Activated CD4-positive, alpha-beta T cell treated with anti-CD3 and anti-CD28 coated beads, Interleukin-2, amount 10 ng/mL, durations not matched to agents 7 days and 5 days (primary cell): ENCODE measurements at places on chromosomes 2 and 18.

DNA sequence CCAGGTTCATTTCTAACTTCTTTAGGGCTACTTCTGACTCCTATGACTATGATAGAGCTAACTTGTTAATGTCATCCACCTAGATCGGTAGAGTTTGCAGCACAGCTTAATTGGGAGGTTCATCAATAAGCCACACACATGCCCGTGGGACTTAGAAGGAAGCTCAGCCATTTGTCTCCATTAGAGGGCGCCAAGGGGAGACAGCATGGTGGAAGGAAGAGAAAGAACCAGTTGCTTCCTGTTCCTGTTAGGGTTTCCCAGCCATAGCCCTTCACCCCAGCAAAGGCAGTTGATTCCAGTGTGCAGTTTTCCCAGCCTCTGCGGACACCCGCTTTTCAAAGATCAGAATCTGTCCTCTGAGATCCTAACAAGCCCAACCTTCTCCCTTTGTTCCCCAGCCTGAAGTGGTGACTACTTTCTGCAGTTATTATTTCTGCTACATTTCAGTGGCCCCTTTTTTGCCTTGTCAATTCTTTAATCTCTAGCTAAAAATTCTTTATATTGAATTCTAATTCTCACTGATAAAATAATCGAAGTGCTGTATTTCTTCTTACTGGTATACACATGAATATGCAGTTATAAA lies 30.3 kb downstream of the MAIP1 start:
- H3K4me3 ChIP-seq = no peak overlapping the region
- no peak overlapping the region for H3K27ac ChIP-seq
- DNase-seq = peak; percentile 74
- H3K4me1 ChIP-seq = peaks cover 5% of the 10 kb centered on the region

DNA sequence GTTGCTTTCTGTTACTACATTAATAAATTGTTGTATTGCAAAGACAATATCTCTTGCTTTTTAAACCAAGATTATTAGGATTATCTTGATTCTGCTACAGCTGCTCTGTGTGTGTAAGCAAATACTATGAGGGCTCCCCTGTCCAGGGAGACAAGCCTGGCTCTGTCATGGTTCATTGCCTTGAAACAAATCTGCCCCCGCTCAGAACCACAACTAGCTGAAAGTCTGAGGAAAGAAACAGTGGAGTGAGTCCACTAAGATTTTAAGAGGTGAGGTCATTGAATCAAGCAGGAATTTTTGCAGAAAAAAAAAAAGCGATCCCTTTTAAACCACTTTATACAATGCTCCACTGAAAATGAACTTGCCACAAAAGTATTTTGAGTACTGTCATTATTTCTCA lies 30.8 kb upstream of the LRRTM4 start:
- no peak overlapping the region for H3K4me3 ChIP-seq
- H3K4me1 ChIP-seq = no peaks in the 10 kb centered on the region
- H3K36me3 ChIP-seq = no peaks in the 10 kb centered on the region
- H3K27me3 ChIP-seq = no peaks in the 10 kb centered on the region
- no peak for DNase-seq

- no peak for DNase-seq
- H3K36me3 ChIP-seq = no peaks in the 10 kb centered on the region
- no peak overlapping the region for H3K4me3 ChIP-seq
- no peak overlapping the region for H3K27ac ChIP-seq
- no peaks in the 10 kb centered on the region for H3K4me1 ChIP-seq
- peaks cover 30% of the 10 kb centered on the region for H3K27me3 ChIP-seq
These were observed 664 bp downstream of the NETO1 start for GRCh38 chr18:72866901-72867745.

GRCh38 chr2:201938156-201938775 lies 95.4 kb upstream of the FZD7 start:
- H3K4me1 ChIP-seq = no peaks in the 10 kb centered on the region
- DNase-seq = no peak
- peaks cover 9% of the 10 kb centered on the region for H3K27me3 ChIP-seq
- H3K27ac ChIP-seq = no peak overlapping the region
- no peak overlapping the region for H3K4me3 ChIP-seq

- DNase-seq = no peak
- no peak overlapping the region for H3K27ac ChIP-seq
- no peak overlapping the region for H3K4me3 ChIP-seq
- peaks cover 3% of the 10 kb centered on the region for H3K4me1 ChIP-seq
These were observed 47.8 kb upstream of the FZD7 start for GRCh38 chr2:201985728-201986462.

GRCh38 chr2:157497638-157498314 lies 53.9 kb upstream of the CYTIP start:
- DNase-seq = peak; percentile 37
- no peak overlapping the region for H3K4me3 ChIP-seq
- no peaks in the 10 kb centered on the region for H3K27me3 ChIP-seq
- H3K27ac ChIP-seq = no peak overlapping the region
- H3K36me3 ChIP-seq = no peaks in the 10 kb centered on the region

GRCh38 chr2:37718515-37719161 lies 47.2 kb upstream of the CDC42EP3 start:
- peaks cover 10% of the 10 kb centered on the region for H3K4me1 ChIP-seq
- DNase-seq = no peak
- H3K4me3 ChIP-seq = no peak overlapping the region
- peaks cover 12% of the 10 kb centered on the region for H3K27me3 ChIP-seq
- peaks cover 18% of the 10 kb centered on the region for H3K36me3 ChIP-seq

DNA sequence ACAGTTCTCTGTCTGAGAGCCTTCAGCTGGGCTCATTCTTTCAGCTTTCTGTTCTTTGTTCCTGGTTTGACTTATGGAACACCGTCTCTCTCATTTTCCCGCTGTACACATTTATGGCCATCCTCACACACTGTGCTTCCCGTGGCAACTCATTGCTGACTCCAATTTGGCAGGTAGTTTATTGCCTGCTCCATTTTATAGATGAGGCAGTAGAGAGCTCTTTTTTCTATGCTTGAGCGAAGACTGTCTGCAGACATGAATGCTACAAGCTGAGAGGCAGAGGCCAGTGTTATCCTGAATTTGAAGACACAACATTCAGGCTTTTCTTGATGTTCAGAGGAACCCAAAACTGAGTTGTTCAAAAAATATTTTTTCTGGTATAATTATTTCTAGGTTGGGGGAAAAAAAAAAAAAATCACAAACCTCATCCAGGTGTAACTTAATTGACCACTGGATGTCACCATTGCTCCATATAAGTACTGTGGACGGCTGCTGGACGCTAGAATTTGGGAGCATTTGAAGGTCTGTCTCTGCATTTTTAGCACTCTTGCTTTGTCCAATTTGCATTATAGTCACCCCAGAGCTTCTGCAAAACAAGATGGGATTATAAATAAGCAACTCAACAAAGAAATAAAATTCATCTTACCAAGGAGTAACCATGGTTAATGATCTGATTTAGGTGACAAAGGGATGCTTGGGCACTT lies 83.5 kb downstream of the HRH4 start:
- no peak overlapping the region for H3K27ac ChIP-seq
- no peaks in the 10 kb centered on the region for H3K36me3 ChIP-seq
- H3K27me3 ChIP-seq = peaks cover 3% of the 10 kb centered on the region
- DNase-seq = no peak

DNA sequence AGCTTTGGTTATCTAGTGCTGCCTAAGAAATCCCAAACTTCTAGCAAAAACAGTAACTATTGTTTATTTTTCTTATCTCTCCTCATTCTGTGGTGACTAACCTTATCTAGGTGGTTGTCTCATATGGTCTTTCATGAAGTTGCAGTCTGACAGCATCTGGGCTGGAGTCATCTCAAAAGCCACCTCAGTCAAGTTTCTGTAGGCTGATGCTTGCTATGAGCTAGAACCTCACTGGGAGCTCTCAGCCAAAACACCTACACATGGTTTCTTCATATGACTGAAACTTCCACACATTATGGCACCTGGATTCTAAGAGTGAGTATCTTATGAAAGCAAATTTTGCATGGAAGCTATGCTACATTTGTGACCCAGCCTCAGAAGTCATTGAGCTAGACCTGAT lies 596.4 kb upstream of the VRK2 start:
- no peaks in the 10 kb centered on the region for H3K36me3 ChIP-seq
- H3K27ac ChIP-seq = no peak overlapping the region
- H3K4me1 ChIP-seq = no peaks in the 10 kb centered on the region
- no peaks in the 10 kb centered on the region for H3K27me3 ChIP-seq
- H3K4me3 ChIP-seq = no peak overlapping the region
- DNase-seq = no peak

- H3K4me1 ChIP-seq = peaks cover 19% of the 10 kb centered on the region
- H3K27me3 ChIP-seq = peaks cover 52% of the 10 kb centered on the region
- peak; percentile 58 for DNase-seq
- H3K36me3 ChIP-seq = peaks cover 3% of the 10 kb centered on the region
- H3K4me3 ChIP-seq = peak overlapping the region; percentile 77
These were observed 1.0 kb downstream of the ZDBF2 start for GRCh38 chr2:206275312-206276055.

DNA sequence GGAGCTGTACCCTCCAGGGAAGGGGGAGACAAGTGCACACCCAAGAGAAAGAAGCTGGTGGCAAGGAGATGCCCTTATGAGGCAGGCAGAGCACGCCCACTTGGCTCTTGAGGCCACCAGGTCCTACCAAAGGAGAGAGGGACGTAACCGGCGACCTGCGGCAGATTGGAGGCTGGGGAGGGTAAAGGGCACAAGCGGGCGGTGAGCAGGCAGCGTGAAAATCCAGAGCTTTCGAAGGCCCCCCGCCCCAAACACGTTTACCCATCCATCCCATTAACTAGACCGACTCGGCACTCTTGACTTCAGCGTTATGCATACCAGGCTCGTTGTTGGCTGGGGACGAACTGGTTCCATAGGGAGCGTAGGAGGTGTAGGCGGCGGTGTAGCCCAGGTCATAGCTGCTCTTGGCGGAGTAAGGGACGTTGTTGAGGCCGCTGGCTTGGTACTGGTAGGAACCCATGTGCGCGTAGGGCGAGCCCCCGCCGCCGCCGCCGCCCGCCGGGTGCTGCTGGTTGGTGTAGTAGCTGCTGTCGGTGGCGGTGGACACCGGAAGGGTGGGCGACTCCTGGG lies 794 bp downstream of the DLX2 start:
- H3K27me3 ChIP-seq = peaks cover 76% of the 10 kb centered on the region
- peak; percentile 26 for DNase-seq
- no peak overlapping the region for H3K27ac ChIP-seq
- peaks cover 59% of the 10 kb centered on the region for H3K4me1 ChIP-seq
- H3K36me3 ChIP-seq = peaks cover 3% of the 10 kb centered on the region

GRCh38 chr2:1694371-1695271 lies 49.7 kb downstream of the PXDN start:
- H3K27me3 ChIP-seq = peaks cover 2% of the 10 kb centered on the region
- H3K4me3 ChIP-seq = no peak overlapping the region
- no peaks in the 10 kb centered on the region for H3K36me3 ChIP-seq
- no peak for DNase-seq

DNA sequence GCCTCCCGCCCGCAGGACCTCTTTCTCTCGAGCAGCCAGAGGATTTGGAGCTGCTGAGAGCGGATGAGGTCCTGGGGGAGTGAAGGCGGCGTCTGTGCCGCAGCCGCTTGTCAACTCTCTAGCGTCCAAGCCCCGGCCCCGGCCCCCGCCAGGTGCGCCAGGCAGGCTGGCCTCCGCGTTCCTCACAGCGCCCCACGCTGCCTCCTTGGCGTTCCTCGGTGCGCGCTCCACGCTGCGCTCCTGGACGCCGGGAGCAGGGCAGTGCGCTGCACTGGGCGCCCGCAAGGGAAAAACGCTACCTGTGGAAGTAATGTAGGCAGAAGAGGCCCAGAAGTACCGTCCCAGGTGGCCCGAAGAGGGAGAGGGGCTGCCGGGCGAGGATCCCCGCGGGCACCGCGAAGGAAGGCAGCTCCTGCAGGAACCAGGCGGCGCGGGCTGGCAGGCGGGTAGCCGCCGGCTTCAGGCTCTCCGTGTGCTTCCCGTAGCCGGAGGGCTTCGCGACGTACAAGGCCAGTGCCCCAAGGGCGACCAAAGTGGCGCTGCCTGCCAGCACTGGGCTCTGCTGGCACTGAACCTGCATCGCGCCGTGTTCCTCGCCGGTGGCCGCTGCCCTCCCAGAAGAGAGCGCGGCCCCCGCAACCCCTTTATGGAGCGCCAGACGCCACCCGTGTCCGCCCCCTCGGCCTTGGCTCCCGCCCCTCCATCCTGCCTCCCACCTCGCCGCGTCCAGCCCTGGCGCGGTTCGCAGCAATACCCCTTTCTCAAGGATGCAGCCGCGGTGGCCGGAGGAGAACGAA lies at the start of gene SRD5A2:
TSS of gene SRD5A2 (minus strand) at position 618 of the 797 bp plus-strand sequence. CDS start at position 580, 38 bp downstream.
- no peak within 1 kb of the TSS for H3K4me3 ChIP-seq
- H3K27me3 ChIP-seq = peaks cover 43% of the 10 kb centered on the region
- no peak within 1 kb of the TSS for H3K27ac ChIP-seq
- no peak for DNase-seq
- H3K4me1 ChIP-seq = no peaks in the 10 kb centered on the region
- no peaks in the 10 kb centered on the region for H3K36me3 ChIP-seq

DNA sequence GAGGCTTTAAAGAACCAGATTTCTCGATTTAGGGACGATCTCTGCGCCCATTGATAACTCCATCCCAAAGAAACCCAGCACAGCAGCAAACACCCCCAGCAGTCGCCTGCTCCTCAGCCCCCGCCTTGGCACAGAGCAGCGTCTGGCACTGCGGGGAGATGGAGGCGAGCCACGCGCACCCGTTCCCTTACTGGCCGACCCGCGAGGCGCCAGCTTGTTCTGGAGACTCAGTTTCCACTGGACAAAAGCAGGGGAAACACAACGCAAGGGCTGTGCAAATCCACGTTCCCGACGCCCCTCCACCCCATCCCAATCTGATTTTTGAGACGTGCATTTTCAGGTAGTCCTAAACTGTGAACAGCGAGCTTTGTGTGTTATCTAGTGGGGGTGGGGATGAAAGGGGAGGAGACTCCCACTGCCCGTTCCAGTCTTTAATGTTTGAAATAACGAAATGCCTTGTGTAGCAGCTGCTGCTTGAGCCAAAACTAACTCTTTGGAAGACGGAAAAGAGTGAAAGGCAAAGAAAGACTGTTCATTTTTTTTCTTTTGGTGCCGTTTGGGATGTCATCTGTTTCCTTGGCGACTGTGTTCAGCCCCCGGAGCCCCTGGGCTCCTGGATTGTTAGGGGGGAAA lies 143.2 kb downstream of the MEIS1 start:
- H3K27ac ChIP-seq = no peak overlapping the region
- H3K27me3 ChIP-seq = peaks cover 64% of the 10 kb centered on the region
- DNase-seq = no peak
- peaks cover 1% of the 10 kb centered on the region for H3K4me1 ChIP-seq
- no peaks in the 10 kb centered on the region for H3K36me3 ChIP-seq

DNA sequence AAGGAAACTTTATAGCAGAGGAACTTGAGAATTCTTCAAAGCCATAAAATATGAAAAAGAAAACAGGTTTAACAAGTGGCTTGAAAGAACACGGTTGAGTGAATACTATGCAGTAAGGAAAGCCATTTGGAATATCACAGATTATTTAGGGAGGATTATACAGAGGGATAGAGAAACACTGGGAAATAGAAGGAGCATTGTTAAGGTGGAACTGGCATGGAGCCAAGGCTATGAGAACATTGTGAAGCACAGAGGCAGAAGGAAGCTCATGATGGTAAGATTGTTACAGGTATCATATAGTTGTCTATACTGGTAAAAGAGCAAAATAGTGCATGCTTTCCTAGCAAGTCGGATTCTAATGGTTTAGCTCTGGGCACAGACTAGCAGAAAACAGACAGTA lies 87.1 kb downstream of the SS18 start:
- no peaks in the 10 kb centered on the region for H3K4me1 ChIP-seq
- no peaks in the 10 kb centered on the region for H3K27me3 ChIP-seq
- H3K27ac ChIP-seq = no peak overlapping the region
- H3K4me3 ChIP-seq = no peak overlapping the region
- DNase-seq = no peak
- no peaks in the 10 kb centered on the region for H3K36me3 ChIP-seq

GRCh38 chr2:157150747-157151146 lies 106.8 kb upstream of the GALNT5 start:
- no peaks in the 10 kb centered on the region for H3K4me1 ChIP-seq
- no peak overlapping the region for H3K27ac ChIP-seq
- no peak for DNase-seq

- peaks cover 32% of the 10 kb centered on the region for H3K36me3 ChIP-seq
- peaks cover 29% of the 10 kb centered on the region for H3K4me1 ChIP-seq
- peaks cover 17% of the 10 kb centered on the region for H3K27me3 ChIP-seq
- no peak for DNase-seq
These were observed 256.7 kb downstream of the ANAPC1 start for GRCh38 chr2:111627256-111627655.
